ENCODE measurements at places on chromosomes 7 and 10. TPM values are rescaled to one million over a fixed set of nuclear protein-coding genes. Genes with fewer than 3 reads are reported as not detected.
A peak's percentile ranks its signal among the peaks of the same experiment; 100 is the strongest.

The CACNB2 gene
- not detected for total RNA-seq

- no peak for DNase-seq
Measured at GRCh38 chr10:75427951-75428350, 3.5 kb upstream of the LRMDA start.

GRCh38 chr7:157892751-157893523 lies 556.1 kb downstream of the DNAJB6 start:
- no peak for DNase-seq

GRCh38 chr7:28076423-28077200 lies 104.0 kb downstream of the JAZF1 start:
- DNase-seq, result no peak

DNA sequence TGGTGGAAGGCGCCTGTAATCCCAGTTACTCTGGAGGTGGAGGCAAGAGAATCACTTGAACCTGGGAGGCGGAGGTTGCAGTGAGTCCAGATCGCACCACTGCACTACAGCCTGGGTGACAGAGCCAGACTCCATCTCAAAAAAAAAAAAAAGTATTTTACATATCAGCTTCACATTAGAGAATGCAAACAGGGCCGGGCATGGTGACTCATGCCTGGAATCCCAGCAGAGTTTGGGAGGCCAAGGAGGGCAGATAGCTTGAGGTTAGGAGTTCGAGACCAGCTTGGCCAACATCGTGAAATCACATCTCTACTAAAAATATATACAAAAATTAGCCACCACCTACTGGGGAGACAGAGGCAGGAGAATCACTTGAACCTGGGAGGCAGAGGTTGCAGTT lies 31.6 kb downstream of the USP54 start:
- DNase-seq, result no peak

DNA sequence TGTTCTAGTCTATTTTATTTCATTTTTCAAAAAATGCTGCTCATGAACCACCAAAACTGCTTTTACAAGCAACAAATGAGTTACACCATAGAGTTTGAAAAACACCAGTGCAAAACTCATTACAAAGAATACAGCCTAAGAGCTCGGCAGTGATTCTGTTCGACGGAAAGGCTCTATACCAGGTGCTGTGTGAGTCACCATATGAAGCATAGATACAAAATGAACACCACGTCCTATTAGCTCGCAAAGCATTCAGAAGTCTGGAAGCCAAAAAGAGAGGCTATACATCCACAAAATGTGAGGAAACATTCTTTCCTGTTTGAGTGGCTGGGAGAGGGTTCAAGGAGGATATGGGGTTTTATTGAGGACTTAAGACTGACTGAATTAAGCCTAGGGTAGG lies 136.1 kb downstream of the ATE1 start:
- DNase-seq, result peak; percentile 65

Data from glomerular endothelial cell (primary cell).